ENCODE measurements at places on chromosomes 5 and 9.

DNA sequence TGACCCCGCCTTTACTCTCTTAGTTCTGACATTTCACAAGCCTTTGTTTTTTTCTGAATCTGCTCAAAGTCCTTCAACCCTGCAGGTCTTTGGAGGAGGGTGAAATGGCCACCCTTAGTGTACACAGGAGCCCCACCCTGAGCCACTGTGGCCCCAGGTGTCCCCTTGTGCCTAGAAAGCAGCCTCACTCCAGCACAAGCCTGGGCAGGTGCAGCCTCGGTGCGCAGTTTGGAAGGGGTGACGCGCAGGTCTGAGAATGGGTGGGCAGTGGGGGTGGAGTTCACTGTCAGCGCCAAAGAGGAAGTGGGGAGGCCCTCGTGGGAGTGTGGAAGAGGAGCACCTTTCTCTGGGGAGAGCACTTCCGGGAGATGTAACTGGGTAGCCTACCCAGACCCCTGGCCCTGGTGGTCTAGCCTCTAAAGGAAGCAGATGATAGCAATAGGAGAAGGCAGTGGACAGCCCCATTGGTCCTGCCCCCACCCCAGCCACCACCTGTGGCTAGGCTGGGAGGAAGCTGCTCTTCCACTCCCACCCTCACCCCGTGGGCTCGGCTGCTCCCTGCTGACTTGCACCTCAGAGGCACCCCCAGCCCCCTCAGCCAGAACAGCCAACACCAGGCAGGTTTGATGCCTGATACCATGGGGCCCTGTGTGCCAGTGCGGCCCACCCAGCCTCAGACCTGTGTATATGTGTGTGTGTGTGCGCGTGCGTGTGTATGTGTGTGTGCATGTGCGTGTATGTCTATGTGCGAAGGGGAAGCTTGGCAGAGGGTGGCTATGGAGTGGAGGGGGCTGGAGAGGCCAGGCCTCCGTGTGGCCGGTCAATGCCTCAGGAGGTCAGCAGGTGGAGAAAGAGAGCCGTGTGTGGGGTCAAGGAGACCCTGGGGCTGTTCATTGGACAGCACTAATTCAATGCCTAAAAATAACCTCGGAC lies 16.8 kb upstream of the DAB2IP start:
- no peak for DNase-seq

- no peak for DNase-seq
Observed at GRCh38 chr9:105355781-105356180, 92.1 kb upstream of the FSD1L start.

DNA sequence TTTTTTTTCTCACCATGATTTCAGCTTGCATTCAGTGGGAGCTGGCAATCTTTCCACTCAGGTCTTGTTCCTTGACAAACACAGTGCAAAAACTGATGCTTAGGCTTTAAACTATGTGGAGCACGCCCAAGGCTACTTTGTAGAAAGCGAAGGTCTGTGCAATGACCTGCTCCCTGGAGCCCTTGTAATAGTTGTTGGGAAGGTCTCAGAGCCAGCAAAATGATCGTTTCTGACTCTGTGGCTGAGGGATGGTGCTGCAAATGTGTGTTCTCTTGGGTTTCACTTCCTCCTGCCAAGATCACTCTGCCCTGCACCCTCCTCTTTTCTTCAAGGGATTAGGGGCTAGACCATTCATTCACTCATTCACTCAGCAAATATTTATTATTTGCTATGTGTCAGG lies 249.7 kb upstream of the MAP3K1 start:
- DNase-seq: no peak

GRCh38 chr5:38719916-38720315 lies 125.9 kb upstream of the OSMR start:
- no peak for DNase-seq
